Forelimb muscle (tissue), 1 donor: ENCODE measurements at places on chromosomes 11 and 22.

- peak; percentile 50 for DNase-seq
These were observed 2.8 kb upstream of the MMP1 start for GRCh38 chr11:102800767-102801166.

- DNase-seq: no peak
These were observed 706 bp upstream of the OR51E1 start for GRCh38 chr11:4643076-4643475.

DNA sequence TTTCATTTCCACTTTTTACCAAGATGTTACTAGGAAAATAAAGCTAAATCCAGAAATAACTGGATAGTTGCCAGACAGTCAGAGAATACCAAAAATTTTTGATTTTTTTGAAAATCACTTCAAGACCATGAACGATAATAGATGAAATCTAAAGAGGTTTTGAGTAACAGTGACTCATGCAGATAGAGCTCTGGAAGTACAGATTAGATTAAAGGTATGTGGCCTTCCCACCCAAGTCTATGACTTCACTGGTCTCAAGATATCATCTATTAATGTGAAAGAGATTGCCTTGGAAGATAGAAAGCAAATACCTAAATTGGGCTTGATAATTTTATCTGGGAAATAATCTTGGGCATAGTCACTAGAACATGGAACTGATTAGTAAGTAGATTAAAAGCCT is 415.9 kb downstream of the METTL15 start:
- DNase-seq: no peak

- no peak for DNase-seq
These were observed 32.9 kb upstream of the DDI1 start for GRCh38 chr11:104003491-104003890.

DNA sequence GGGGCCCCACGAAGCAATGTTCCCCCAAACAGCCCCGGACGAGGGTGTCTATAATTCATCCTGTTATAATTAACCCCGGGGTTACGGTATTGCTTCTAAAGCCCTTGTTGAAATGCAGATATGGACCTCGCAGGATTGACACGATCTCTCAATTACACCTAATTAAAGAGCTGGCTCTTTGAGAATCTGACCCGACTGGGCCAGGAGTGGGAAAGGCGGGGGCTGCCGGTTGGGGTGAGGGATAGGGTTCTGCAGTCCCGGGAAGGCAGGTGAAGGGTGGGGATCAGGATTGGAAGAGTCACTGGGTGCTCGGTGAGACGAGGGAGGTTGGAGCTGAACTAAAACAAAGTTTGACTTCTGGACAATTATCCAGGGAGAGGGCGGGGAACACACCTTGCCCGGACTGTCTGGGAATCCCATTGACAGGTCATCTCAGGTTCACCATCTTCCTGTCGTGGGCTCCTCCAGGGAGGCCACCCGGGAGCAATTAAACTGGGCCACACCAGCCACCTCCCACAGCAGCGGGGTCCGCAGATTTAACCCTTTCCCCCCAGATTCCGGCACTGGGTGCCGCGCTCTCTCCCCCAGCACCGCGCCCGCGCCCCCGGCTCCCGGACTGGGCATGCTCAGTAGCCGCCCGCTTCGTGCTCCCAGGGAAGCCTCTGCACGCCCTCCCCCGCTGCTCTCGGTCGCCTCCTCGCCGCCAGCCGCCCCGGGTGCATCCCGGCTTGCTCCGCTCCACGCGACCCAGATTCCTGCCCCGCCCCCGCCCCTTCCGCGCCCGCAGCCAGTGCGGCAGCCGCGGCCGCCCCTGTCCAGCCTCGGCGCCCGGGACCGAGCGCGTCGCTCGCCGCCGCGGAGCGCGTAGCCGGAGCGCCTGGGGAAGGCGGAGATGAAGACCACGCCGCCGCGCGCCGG is at the start of gene ELMOD1:
TSS of gene ELMOD1 (plus strand) at position 688 of the 918 bp plus-strand sequence. CDS start 27,043 bp downstream, outside the sequence.
- DNase-seq: no peak

GRCh38 chr11:65958774-65959420 is 2.6 kb upstream of the SART1 start:
- no peak for DNase-seq

DNA sequence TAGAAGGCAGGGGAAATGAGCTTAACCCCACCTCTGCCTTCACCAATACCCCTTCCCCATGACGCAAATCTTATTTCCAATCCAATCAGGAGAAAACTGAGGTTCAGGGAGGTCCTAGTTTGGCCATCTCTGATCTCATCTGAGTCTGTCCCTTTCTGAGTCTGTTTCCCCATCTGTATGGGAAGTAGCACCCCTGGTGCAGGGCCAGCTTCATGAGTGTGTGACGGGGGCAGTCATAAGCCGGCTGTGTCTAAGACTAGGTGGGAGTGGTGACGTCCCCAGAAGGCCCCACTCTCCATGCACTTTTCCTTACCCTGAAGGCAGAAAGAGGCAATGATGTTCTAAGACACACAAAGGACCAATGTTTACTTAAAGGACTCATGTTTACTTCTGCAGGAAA is 72.3 kb downstream of the MN1 start:
- no peak for DNase-seq
